ENCODE measurements at places on chromosomes 4 and X.

GRCh38 chr4:87985097-87985886 is 9.8 kb downstream of the SPP1 start:
- DNase-seq = no peak

GRCh38 chrX:11272290-11272689 is 20.9 kb upstream of the AMELX start:
- no peak for DNase-seq

- DNase-seq = no peak
Measured at GRCh38 chrX:55787063-55787462, 69.5 kb downstream of the RRAGB start.

DNA sequence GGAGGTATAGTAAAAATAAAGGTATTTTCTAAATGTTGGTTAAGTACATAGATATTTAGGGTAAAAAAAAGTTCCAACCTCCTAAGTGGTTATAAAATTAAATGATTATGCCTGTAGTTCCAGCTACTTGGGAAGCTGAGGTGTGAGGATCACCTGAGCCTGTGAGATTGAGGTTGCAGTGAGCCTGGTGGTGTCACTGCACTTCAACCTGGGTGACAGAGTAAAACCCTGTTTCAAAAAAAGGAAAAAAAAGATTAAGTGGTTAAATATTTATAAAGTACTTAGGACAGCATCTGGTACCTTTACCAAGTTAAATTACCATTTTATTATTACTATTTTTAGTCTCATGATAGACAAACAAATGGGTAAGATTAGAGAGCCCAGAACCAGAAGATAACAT is 1801.0 kb downstream of the C4orf33 start:
- DNase-seq = no peak

- no peak for DNase-seq
Measured at GRCh38 chrX:135009057-135009610, 13.2 kb downstream of the RTL8B start.

GRCh38 chrX:153921511-153922446 is 4.3 kb downstream of the ARHGAP4 start:
- DNase-seq = no peak

GRCh38 chr4:52648836-52649235 is 10.3 kb downstream of the USP46 start:
- DNase-seq = no peak

GRCh38 chr4:189792924-189793618 is 147.6 kb upstream of the FRG1 start:
- DNase-seq = peak; percentile 26

DNA sequence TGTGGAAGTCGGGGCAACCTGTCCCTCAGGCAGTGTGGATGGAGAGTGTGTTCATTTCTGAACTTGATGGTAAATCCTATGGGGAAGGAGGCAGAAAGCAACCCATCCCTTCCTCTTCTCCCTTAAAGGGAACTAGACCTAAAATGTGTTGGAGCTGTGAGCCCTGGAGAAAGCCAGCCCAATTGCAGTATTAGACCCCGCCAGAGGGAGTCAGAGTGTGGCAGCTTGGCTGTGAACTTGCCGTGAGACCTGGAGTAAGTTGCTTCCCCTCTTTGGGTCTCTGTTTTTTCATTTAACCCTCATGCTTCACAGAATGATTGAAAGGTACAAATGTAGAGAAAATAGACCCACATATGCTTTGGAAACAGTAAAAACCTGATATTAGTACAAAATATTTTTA is 108.7 kb upstream of the PAK3 start:
- no peak for DNase-seq

- DNase-seq = no peak
Measured at GRCh38 chr4:158915683-158916241, 146.9 kb downstream of the FNIP2 start.

GRCh38 chr4:53841711-53842110 is 222.7 kb downstream of the CHIC2 start:
- DNase-seq = no peak

GRCh38 chrX:135425026-135425965 is 3.6 kb downstream of the SMIM10L2A start:
- no peak for DNase-seq

DNA sequence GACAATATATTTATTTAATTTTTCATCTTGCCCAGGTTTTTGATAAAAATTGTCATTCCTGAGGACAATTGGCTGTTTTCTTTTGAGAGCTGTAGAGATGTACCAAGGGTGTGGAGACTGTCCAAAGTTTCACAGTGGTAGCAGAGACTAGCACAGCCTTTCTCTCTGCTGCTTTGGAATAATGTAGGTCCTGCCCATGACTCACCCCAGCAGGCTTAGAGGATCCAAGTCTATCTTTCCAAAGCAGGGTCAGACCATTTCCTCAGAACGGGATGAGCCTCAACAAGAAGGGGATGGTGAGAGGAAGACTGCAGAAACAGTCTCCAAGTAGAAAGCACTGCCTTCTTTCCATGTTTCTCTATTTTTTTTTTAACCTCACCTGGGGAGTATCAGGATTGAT is 131.5 kb upstream of the RPL34 start:
- DNase-seq = no peak

DNA sequence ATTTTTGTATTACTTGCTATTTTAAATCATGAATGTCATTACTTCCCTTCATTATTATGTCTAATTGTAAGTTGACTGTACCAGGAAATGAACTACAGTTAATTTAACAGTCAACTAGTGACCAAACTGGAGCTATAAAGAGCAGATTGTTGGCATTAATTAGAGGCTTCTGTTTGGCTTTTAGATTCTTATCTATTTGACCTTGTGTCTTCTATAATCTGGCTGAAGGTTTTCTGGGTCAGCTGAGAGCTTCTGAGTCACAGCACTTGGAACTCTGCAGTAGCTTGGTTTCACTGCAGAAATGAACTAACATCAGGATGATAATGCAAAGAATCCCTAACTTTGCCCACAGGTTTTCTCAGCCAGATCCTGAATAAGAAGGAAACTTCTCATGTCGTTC is 169.2 kb upstream of the LEF1 start:
- DNase-seq = no peak

DNA sequence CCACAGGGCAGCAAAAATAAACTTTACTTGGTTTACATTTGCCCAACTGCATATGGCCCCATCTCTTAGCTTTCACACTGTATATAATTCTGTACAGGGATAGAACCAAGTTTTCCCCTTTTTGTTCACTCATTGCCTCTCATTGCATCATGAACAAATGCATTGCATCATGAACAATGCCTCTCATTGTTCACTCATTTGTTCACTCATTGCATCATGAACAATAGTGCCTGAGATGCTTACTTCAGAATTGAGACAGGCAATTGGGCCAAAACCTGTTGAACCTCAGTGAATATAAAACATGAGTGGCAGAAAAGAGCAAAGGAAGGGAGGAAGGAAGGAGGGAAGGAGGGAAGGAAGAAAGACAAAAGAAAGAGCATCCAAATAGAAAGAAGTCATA is 98.2 kb downstream of the SOWAHB start:
- DNase-seq = no peak

- DNase-seq = no peak
Measured at GRCh38 chr4:56212774-56213173, 174.5 kb downstream of the AASDH start.

DNA sequence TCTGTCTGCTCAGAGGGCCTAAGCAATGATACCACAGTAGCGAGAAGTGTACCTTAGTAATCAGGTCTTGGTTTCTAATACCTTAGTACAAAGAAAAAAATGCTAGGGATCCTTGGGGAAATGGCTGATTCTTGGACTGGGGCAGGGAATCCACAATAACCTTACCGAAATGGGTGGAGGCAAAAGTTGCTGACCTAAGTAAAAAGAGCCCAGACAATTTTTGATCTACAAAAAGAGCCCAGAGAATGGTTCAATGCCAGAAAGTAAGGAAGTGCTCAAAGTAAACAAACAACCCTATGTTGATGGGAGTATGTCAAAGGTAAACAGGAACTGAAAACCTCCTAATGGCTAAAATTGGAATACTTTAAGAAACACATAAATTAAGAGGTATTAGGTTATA is 130.1 kb upstream of the MAGEB18 start:
- no peak for DNase-seq

DNA sequence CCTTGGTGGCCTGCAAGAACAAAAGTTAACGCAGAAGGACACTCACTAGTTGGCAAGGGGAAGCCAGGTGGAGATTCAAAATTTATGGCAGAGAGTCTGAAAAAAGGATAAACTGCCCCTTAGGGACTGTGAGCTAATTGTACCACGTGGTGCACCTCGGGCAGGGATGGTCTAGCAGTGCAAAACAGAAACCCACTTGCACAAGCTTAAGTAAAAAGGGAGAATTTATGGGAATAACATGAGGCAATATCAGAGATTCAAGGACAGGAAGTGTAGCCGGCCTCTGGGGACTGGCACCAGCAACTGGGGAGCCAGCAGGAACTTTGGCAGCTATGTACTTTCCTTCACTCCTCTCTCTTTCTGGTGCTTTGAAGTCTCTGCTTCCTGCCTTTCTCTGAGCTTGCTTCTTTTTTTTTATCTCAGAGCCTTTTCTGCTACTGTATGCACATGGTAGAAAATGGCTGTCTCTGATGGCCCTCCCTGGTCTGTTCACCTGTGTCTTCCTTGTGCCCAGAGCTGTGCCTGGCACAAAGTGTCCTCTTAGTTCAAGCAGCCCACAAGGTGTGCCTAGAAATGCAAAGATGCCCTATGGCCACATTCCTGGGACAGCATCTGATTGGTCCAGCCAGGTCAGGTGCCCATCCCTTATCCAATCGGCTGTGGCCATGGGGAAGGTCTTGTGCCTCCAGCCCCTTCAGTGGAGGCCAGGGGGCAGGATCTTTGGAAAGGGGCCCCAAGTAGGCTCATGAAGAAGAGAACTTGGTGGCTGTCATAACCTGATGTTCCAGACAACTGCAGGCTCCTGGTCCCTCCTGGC is 114.8 kb upstream of the ATP6AP2 start:
- DNase-seq = no peak

DNA sequence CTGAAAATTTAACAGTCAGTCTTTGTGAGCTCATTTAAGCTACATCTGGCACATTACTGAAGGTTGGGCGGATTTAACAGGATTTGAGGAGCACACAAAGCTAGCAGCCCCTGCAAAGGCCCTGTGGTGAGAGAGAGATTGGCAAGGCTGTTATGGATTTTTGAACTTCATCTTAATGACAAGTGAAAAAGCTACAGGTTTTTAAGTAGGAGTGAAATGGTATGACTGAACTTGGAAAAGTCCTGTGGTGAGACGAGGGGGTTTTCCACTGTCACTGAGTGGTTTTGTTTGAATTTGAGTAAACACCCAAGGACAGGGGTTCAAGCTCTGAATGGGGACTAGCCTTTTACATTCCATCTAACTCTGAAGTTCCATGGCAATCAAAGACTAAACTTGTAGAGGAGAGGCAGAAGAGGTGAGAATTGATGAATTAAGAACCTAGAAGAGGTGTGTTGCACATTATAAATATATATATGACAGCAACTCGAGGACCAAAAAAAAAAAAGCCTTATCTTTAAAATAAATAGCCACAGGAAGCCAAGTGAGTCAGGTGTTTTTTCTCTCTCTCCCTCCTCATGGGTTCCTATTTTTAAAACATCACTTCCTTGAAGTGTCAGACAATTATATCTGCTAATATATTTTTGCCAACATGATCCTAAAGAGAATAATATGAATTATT is 47.8 kb upstream of the CLNK start:
- peak; percentile 23 for DNase-seq

All from stimulated activated CD8-positive, alpha-beta memory T cell treated with anti-CD3 and anti-CD28 coated beads, Interleukin-15, amount 100 ng/mL, for 48 hours (primary cell).